ENCODE measurements at places on chromosomes 7 and 10.
A peak's percentile ranks its signal among the peaks of the same experiment; 100 is the strongest.

DNA sequence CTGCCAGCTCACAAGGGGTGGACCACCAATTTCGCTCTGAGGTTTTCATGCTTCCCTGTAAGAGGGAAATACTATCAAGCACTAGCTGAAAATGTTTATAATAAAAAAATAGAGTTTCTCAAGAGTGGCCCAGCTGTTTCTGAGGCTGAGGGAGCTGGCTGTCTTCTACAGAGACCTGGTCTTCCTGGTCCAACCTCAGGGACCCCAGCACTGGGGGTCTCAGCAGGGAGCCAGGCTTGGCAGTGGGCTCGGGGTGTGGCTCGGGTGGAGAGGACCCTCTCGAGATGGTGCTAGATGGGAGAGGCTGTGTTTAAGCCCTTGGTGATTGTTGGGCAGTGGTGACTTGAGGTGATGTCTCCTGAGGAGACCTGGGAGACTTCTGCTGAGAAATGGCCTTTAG is 87.3 kb upstream of the SHH start:
- DNase-seq = peak; percentile 33

DNA sequence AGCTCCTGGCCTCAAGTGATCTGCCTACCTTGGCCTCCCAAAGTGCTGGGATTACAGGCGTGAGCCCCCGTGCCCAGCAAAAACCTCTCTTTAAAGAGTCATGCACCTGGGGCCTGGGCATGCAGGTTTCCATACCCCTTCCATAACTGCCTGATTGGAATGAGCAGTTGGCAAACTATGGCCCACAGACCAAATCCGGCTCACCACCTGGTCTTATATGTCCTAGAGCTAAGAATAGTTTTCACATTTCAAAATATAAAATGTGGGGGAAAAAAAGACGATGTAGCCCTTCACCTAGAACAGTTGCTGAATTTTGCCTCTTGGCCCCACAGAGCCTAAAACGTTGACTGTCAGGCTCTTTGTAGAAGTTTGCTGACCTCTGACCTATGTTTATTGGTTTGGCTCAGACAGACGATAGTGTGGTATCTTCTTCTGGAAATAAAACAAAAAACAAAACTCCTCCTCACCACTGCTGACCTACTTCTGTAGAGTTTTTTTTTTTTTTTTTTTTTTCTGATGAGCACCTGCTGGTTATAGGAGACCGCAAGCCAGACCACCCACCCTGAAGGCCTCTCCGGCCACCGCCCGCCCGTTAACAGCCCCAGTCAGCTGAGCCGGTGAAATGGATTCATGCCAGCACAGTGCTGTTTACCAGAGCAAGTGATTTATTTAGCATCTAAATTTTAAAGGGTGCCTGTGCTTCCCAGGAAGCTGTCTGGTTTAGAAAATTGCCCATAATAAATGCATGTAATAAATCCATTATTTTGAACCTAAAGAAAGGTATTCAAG is 33.5 kb upstream of the SFRP5 start:
- DNase-seq = no peak

DNA sequence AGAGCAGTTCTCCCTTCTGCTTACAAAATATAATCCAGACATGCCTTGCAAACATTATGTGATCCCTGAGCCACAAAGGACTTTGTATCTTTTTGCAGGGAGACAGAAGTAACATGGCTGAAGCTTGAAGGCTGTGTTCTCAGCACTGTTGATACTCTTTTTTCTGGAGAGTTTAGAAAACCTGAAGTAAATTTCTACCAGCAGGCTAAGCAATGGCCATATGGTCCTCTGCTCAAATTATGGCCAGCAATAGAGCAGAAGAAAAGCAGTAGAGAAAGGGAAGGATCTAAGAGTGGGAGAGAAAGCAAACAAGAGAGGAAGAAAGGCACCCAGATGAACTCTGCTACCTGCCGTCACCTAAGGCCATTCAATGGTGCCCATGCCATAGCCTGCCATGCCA is 98.4 kb downstream of the ABLIM1 start:
- DNase-seq = no peak

GRCh38 chr10:70587045-70587658 is 15.4 kb downstream of the PRF1 start:
- no peak for DNase-seq

DNA sequence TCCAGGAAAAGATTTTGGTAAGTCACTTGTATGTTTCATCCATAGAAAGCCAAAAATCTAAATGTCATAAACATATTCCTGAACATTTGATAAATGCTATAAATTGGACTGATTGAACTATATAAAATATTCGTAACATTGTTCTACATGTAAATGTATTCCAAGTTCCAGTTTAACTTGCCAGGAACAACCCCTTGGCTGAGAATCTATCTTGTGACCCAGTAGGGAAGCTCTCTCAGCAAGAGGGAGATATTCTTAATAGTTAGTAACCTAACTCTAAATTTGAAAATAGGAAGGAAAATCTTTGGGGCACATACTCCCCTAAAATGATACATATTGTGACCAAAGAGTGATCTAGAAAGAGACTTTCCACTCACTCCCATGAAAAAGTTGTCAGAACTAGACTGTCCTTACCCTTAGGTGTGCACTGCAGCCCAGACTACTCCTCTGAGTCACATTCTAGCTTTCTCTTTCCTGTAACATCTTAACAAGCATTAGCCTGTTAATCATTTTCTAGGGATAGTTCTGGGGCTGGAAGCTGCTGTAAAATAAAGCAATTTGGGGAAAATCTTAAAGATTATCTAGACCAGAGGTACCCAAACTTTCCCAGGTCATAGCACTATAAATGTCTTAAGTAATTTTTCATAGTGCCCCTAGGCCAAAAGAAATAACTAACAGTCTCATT is 73.7 kb upstream of the SKAP2 start:
- no peak for DNase-seq

DNA sequence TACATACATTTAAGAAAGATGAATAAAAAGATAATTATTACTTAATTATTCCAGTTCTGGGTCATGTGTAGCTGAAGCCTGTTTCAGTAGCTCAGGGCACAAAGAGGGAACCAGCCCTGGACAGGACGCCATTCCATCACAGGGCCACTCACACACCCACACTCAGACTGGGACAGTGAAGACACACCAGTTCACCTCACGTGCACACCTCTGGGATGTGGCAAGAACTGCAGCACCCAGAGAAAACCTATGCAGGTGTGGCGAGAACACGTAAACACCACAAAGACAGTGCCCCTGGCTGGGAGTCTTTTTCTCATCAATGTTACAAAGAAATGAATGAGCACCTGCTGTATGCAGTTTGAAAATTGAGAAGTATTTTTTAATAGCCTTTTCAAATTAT is 1.6 kb upstream of the IDI1 start:
- no peak for DNase-seq

GRCh38 chr10:116615199-116615776 is 5.5 kb upstream of the PNLIPRP2 start:
- no peak for DNase-seq

- DNase-seq = no peak
Observed at GRCh38 chr7:37205451-37205850, 243.2 kb downstream of the ELMO1 start.

- no peak for DNase-seq
Observed at GRCh38 chr10:105952153-105952552, 1212.4 kb downstream of the SORCS1 start.

DNA sequence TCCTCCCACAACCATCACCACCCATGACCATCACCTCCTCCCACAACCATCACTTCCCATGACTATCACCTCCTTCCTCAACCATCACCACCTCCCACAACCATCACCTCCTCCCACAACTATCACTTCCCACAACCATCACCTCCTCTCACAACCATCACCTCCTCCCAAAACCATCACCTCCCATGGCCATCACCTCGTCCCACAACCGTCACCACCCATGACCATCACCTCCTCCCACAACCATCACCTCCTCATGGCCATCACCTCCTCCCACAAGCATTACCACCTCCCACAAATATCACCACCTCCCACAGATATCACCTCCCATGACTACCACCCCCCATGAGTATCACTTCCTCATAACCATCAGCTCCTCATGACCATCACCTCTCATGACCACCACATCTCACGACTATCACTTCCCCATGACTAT is 52.2 kb downstream of the PDGFA start:
- peak; percentile 11 for DNase-seq

All from spleen (tissue), 13 donors.